Activated CD8-positive, alpha-beta memory T cell treated with anti-CD3 and anti-CD28 coated beads, Interleukin-2, amount 10 ng/mL, durations not matched to agents 7 days and 5 days (primary cell): ENCODE measurements at places on chromosomes 7 and 10. TPM values are rescaled to one million over a fixed set of nuclear protein-coding genes. Genes with fewer than 3 reads are reported as not detected.
A peak's percentile ranks its signal among the peaks of the same experiment; 100 is the strongest.

INMT gene
- not detected for total RNA-seq

SLC29A4 gene
- 0.76 TPM for total RNA-seq

TMEM236 gene
- 0.06 TPM for total RNA-seq

STEAP1 gene
- not detected for total RNA-seq

SPDYE8 gene
- not detected for total RNA-seq

YKT6 gene
- 68.3 TPM for total RNA-seq

CABCOCO1 gene
- not detected for total RNA-seq

SFTPA2 gene
- total RNA-seq = not detected

DNA sequence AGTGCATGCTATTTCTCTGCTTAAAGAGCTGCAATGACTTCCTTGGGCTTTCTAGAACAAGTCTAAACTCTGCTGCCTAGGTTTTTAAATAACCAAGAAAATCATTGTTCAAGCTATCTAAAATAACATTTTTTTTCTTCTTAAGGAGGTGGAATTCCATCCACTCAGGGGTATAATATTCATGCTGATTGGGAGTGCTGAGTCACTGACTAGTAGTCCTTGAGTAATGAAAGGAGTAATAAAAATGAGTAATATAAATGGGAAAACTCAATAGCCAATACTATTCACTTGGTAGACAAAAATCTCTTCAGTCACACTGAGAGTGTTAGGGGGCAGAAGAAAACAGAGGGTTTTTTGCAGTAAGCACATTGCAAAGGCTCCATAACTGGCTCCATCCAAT, 72.0 kb downstream of the GFRA1 start:
- no peaks in the 10 kb centered on the region for H3K36me3 ChIP-seq
- H3K27ac ChIP-seq = no peak overlapping the region
- DNase-seq = no peak
- H3K27me3 ChIP-seq = no peaks in the 10 kb centered on the region
- H3K4me1 ChIP-seq = no peaks in the 10 kb centered on the region

DNA sequence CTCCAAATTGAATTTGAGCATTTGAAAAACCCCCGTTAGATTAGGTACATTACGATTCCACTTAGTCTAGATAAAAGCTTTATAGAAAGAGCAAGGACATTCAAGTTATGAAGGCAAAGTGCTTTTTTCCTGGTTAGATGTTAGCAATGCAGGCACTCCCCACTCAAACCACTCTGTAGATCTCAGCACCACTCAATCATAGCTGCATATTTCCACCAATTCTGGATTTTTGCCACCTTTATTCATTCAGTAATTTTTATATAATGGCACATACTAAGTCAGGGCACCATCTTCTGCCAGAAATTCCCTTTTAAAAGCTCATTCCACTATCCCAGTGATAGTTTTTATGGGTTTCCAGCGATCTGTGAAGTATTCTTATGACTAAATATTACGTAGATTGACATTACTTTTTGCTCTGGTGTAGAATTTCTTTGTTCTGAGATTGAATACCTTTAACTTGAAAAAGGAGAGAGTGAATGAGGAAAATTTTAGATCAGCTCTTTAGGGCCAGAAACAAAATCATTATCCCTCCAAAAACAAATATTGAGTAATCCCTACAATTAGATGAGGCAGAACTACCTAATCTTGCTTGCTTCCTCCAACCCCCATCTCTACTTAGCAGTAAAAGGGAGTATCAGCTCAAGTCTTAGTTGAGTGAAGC, 51.6 kb downstream of the RNLS start:
- H3K27ac ChIP-seq = no peak overlapping the region
- peaks cover 8% of the 10 kb centered on the region for H3K4me1 ChIP-seq
- no peaks in the 10 kb centered on the region for H3K36me3 ChIP-seq
- no peaks in the 10 kb centered on the region for H3K27me3 ChIP-seq

DNA sequence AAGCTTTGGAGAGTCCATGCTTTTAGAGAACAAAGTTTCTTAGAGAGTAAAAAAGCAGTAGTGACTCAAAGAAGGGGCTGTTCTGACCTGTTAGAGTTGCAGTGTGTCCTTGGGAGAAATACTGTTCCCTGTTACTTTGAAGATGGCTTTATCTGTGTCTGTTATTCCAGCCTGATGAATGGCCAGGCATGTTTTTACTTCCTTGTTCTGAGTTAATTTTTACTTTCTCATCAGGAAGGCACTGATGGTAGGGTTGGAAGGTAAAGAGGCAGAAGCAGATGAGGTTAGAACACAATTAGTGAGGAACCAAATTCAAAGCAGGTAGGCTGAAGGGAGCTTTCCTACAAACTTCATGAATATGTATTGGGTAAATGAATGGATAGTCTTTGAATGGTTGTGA, 138.5 kb upstream of the PRKCQ start:
- H3K4me3 ChIP-seq = no peak overlapping the region
- no peak for DNase-seq
- peaks cover 7% of the 10 kb centered on the region for H3K4me1 ChIP-seq
- H3K27ac ChIP-seq = no peak overlapping the region
- no peaks in the 10 kb centered on the region for H3K36me3 ChIP-seq

- no peaks in the 10 kb centered on the region for H3K4me1 ChIP-seq
- no peak overlapping the region for H3K4me3 ChIP-seq
- no peak overlapping the region for H3K27ac ChIP-seq
- no peaks in the 10 kb centered on the region for H3K36me3 ChIP-seq
Measured at GRCh38 chr7:4297918-4298219, 384.2 kb upstream of the FOXK1 start.

DNA sequence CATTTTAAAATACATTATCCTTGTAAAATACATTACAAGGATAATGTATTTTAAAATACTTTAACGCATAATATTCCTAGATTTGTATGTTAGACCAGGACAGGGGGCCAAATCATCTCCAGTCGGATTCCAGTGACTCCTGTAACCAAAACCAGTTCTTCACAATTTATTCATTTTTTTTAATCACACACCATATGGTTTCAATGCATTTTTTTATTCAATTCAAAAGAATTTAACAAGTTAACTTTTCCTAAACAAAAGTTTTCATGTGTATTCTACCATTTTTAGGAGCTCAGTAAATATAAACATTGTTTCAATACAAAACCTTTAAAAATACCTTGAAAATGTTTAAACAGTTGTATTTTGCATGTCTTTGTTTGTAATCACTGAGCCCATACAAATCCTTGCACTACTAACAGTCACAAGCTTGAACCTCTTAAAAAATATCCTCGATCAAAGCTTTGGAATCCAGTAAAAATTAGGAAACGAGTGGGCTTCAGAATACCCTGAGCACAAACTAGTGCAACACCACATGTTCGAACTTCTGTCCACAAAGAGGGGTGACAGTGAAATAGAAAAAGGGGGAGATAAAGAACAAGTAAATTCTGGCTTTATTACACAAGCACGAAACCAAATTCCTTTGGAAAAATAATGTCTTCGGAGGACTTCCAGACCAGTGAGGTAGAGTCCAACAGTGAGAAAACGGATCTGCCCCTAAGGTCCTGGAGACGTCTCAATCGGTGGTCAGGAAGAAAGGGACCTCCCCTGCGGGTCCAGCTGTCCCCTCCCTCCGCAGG, 1.6 kb downstream of the CCDC71L start:
- peak overlapping the region; percentile 89 for H3K27ac ChIP-seq
- peaks cover 26% of the 10 kb centered on the region for H3K4me1 ChIP-seq
- peaks cover 8% of the 10 kb centered on the region for H3K36me3 ChIP-seq
- DNase-seq = no peak
- H3K4me3 ChIP-seq = peak overlapping the region; percentile 78
- peaks cover 1% of the 10 kb centered on the region for H3K27me3 ChIP-seq

- no peak for DNase-seq
- H3K4me3 ChIP-seq = peak overlapping the region; percentile 81
- H3K27me3 ChIP-seq = no peaks in the 10 kb centered on the region
- peak overlapping the region; percentile 92 for H3K27ac ChIP-seq
Measured at GRCh38 chr7:47991270-47991669, 11.9 kb upstream of the HUS1 start.

DNA sequence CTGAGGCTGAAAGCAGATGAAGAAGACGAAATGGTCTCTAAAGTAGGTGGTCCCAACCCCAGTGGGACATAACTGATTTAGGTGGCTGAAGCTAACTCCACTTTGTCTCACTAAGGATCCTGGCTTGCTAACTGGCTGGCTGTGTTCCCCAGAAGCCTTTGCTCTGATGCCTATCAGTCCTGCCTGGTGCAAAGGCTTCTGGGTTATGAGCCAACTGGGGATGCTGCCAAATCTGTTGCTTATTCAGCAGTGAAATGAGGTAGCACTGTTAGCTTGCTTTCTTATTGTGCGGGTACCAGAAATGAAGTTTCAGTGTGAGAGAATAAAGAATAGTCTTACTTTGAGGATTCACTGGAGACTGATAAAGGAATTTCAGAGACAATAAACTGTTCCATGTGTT, 18.1 kb downstream of the PRKG1 start:
- H3K4me1 ChIP-seq = no peaks in the 10 kb centered on the region
- H3K4me3 ChIP-seq = no peak overlapping the region
- DNase-seq = no peak
- H3K27me3 ChIP-seq = peaks cover 3% of the 10 kb centered on the region
- no peaks in the 10 kb centered on the region for H3K36me3 ChIP-seq

DNA sequence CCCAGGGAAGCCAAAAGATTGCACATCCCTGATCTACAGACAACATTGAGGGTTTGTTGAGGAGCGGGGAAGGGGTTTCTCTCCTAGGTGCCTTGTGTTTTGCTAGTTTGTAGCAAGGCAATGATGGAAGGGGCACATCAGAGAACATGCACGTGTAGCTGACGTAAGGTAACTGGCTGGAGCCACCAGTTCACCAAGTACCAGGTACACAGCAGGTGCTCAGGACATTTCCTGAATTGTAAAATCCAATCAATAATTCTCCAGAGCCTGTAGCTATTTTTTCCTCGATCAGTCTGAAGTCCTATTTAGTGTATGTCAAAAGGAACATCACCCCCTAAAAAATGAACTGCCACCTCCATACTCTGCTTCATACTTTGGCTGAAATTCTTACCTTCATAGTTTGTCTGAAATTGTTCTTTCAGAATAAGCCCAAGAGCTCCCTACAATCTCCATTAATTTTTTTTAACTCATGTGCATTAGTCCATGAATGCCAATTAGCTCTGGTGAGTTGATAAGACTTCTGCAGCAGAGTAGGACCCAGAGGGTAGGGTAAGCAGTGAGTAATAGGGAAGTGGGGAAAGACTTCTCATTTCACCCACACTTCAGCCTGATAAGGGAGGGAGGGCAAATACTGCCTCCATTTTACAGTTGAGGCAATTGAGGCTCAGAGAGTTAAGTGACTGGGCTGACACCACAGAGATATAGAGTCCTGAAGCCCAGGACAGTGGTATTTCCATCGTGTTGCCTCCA, 36.0 kb upstream of the SLC26A3 start:
- H3K4me3 ChIP-seq = no peak overlapping the region
- H3K27me3 ChIP-seq = no peaks in the 10 kb centered on the region
- DNase-seq = no peak
- no peaks in the 10 kb centered on the region for H3K4me1 ChIP-seq
- H3K27ac ChIP-seq = no peak overlapping the region

GRCh38 chr10:16478801-16479200, 42.0 kb downstream of the PTER start:
- H3K4me1 ChIP-seq = no peaks in the 10 kb centered on the region
- no peaks in the 10 kb centered on the region for H3K27me3 ChIP-seq

GRCh38 chr10:99410876-99411275, 19.5 kb downstream of the GOT1 start:
- H3K27ac ChIP-seq = no peak overlapping the region
- H3K27me3 ChIP-seq = no peaks in the 10 kb centered on the region
- H3K4me1 ChIP-seq = no peaks in the 10 kb centered on the region

DNA sequence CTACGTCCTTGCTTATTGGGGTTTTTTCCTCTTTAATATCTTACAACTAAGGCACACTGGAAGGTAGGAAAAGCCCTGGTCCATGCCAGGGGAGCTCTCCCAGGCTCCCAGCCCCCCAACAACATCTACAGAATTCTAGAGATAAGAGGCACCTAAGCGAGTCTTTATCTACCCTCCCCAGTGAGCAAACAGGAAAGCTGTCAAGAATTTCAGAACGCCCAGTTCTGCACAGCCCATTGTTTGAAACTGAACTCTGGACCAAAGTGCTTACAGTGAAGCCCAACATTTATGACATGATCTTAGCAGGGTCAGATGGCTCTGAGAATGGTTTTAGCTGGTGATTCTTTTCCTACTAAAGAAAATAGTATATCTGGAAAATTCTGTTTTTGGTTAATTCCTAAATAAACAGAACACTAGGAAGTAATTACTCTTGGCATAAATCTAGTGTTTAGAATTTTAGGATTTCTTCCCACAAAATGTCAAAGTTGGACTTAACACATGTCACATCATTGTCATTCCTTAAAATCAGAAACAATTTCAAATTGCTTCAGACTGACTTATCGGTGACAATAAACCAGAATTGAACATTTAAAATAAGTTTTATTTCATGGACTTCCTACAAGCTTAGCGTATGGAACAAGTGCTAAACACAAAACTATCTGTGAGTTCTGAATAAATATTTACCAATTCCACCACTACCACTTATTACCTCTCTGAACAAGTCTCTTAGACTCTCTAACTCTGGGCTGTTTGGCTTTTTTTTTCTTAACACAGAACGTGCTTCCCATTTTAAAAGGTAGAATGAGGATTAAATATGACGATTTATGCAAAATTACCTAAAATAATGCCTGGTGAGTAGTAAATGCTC, 31.3 kb upstream of the RNF32 start:
- peaks cover 23% of the 10 kb centered on the region for H3K4me1 ChIP-seq
- peaks cover 52% of the 10 kb centered on the region for H3K27me3 ChIP-seq
- H3K36me3 ChIP-seq = peaks cover 3% of the 10 kb centered on the region
- peak overlapping the region; percentile 23 for H3K4me3 ChIP-seq

DNA sequence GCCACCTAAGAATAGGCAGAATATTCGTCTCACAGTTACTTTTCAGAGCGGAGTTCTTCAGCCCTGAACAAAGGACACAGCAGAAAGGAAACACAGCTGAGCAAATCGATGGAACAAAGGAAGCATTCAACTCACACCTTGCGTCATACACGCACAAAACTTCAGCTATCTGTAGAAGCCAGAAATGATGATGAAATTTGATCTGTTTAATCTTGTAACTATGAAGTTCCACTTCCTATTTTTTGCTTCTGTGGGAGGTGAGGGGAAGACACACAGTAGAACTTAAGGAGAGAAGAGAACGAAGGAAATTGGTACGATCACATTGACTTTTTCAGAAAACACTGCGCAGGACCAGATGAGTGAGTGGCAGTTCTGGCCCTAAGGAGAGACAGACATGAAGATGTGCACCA, 26.2 kb downstream of the FAM171A1 start:
- no peak for DNase-seq
- H3K36me3 ChIP-seq = no peaks in the 10 kb centered on the region
- H3K27me3 ChIP-seq = peaks cover 34% of the 10 kb centered on the region
- no peak overlapping the region for H3K4me3 ChIP-seq
- H3K27ac ChIP-seq = no peak overlapping the region
- H3K4me1 ChIP-seq = no peaks in the 10 kb centered on the region

DNA sequence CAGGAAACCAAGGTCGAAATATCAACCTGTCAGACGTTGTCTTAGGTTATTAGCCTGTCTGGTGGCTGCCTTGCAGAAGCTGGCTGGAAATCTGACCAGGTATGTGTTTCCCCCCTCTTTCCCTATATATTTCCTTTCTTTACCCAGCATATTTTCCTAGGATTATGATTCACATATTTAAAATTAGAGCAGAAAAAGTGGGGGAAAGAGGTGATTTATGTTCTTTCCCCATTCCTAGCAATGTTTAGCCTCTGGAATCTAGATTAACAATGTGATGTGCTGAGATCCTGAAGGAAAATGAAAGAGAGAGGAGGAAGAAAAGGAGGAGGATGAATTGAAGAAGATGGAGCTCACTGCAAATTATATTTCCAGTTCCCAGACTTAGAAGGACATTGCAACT, 421.4 kb upstream of the AUTS2 start:
- no peak for DNase-seq
- H3K27ac ChIP-seq = no peak overlapping the region
- no peaks in the 10 kb centered on the region for H3K27me3 ChIP-seq
- H3K4me3 ChIP-seq = no peak overlapping the region
- H3K4me1 ChIP-seq = no peaks in the 10 kb centered on the region
